Stimulated activated CD8-positive, alpha-beta memory T cell treated with anti-CD3 and anti-CD28 coated beads, Interleukin-4, amount 100 ng/mL, for 1 hour (primary cell): ENCODE measurements at places on chromosomes 13 and 19.

DNA sequence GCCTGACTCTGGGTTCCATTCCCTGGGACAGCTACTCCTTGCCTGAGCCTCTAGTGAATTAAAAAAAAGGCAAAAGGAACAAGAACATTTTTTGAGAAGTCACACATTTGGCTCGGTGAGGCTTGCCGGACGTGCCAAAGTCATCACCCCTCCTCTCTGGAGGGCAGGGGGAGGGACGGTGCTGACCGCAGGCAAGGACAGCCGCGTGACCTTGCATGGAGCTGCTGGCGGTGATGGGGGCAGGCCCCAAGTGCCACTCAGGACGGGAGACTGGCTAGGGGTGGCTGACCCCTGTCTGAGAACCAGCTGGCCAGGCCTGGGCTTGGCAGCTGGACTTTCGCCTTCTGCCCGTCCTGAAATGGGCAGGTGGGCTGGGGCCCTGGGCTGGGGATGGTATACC, 26.4 kb downstream of the MAP2K2 start:
- no peak for DNase-seq

GRCh38 chr13:42688821-42689220, 92.6 kb upstream of the FAM216B start:
- no peak for DNase-seq

DNA sequence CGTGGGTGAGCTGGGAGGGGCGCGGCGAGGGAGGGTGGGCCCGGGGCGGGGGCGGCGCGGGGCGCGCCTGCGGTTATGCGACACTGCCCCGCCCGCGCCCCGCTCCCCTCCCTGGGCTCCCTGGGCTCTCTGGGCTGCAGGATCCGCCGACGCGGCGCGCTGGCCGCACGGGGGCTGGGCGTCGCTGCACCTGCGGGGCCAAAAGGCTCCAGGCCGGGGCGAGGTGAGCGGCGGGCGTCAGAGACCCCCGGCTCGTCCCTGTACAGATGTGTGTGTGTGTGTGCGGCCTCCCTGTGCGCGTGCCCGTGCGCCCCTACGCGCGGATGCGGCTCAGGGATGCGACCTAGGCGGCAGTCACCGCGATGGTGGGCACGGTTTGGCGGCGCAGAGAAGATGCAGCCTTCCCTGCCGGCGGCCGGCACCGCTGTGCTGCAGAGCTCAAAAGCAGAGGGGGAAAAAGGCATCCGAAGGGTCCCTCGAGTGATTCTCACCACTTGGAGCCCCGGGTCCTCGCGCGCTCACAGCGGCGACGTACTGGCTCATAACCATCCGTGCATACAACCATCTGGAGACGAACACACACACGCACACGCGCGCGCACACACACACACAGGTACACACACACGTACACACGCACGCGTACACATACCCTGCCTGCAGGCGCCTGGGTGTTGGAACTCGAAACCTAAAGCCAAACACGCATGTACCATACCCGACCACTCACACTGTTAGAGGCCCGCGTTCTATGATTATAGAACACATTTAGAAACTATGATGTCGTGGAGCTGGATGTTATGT, 709 bp downstream of the ATP8A2 start:
- DNase-seq: no peak

DNA sequence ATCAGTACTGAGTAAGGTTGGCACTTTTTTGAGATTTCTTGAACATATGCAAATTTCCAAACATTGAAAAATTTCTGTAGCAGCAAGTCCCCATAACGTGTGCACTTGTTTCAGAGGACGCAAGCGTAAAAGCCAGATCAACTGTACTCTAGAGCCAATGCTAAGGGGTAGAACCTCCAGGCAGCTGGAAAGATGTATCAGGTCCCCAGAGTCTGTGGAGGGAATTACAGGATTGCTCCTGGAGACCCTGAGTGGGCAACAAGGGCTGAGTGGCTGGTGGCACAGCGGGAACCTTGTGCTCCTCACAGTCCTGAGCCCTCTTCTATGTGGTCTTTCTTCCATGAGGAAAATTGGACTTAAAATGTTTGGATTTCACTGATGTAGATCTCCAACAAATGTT, 53.9 kb upstream of the AMER2 start:
- no peak for DNase-seq

DNA sequence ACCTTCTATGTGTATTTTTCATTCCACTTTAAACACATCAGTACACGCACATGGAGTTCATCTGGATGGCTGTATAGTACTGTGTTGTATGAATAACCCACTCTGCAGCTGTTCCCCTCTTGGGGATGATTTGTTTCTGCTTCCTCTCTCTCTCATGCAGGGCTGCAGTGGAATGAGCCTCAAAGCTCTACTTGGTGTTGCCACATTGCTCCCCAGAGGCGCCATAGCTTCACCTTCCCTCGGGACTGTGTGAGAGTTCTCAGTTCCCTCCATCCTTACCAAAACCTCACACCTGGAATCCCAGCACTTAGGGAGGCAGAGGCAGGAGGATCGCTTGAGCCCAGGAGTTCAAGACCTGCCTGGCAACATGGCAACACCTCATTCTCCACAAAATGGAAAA, 28.4 kb upstream of the GPR183 start:
- no peak for DNase-seq

DNA sequence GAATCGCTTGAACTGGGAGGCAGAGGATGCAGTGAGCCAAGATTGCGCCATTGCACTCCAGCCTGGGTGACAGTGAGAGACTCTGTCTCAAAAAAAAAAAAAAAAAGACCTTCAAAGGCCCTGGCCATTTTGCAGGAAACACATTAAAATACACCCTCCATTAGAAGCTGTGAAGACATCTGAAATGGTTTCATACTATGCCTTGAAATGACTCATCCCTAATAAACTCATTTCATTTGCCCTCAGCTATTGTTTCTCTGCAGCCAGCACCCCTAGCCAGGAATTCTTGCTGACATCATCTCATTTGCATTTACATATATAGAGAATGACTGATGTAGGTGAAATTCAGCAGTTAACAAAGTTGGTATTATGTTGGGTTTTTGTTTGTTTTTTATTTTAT, 8.7 kb downstream of the EML2 start:
- no peak for DNase-seq

DNA sequence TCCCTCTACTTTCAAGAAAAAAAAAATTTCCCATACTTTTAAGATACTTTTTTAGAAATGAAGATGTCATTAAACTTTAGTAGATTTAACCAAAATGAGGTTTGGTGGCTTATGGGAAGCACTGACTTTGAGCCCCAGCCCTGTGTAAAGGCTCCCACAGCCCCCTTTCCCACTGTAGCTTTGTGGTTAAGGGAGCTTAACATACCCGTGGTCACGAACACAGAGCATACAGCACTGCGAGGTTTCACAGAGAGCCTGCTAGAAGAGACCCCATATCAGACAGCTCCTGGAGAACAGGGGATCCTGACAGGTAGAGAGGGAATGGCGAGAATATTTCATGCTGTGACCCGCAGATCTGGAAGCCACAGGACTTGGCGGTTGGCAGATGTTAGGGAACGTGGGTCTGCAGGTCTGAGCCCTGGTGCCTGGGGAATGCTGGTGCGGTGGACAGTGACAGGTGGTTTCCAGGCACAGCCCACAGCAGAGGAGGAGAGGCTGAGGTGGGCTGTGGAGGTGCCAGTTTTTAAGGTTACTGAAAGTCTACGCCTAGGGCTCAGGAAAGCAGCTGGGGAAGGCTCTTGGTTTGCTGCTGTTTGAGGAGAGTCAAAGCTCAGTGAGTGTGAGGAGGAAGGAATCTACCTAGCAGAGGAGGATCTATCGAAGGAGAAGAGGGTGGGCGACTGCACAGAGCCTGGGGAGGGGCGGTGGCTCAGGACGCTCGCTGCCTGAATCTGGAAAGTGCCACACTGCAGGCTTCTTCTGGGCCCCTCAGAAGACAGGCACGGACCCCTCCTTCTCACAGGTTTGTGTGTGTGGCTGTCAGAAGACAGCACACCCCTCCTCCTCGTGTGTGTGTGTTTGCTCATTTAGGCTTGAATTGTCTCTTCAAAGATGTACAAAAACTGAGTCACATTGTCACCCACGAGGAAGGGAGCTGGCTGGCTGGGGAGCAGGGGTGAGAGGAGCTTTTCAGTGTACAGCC, 49.9 kb downstream of the SLC7A9 start:
- no peak for DNase-seq

GRCh38 chr19:17580470-17581144, 25.2 kb downstream of the COLGALT1 start:
- no peak for DNase-seq

- DNase-seq: no peak
Observed at GRCh38 chr13:42239161-42239560, 32.8 kb upstream of the AKAP11 start.

GRCh38 chr19:15696654-15697194, 23.8 kb downstream of the CYP4F12 start:
- no peak for DNase-seq

- no peak for DNase-seq
Observed at GRCh38 chr19:48461982-48462655, 6.7 kb downstream of the KCNJ14 start.

DNA sequence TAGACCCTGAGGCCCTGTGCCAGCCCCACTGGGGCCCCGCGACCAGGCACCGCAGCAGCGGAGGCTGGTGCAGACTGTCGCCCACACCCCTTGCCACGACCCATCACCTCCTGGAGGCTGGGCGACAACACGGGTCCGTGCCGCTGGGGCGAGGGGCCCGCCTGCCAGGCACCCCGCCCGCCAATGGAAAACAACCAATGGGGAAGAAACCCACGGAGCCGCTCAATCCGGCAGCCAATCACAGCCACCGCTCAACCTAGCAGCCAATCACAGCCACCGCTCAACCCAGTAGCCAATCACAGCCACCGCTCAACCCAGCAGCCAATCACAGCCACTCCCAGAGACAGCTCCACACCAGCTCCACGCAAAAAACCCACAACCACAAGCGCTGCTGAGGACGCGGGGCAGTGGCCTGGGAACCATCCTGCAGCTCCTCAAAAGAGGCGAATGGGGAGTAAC, 29.7 kb downstream of the GPX4 start:
- peak; percentile 38 for DNase-seq

- no peak for DNase-seq
Observed at GRCh38 chr19:16702123-16702522, 17.5 kb upstream of the NWD1 start.

DNA sequence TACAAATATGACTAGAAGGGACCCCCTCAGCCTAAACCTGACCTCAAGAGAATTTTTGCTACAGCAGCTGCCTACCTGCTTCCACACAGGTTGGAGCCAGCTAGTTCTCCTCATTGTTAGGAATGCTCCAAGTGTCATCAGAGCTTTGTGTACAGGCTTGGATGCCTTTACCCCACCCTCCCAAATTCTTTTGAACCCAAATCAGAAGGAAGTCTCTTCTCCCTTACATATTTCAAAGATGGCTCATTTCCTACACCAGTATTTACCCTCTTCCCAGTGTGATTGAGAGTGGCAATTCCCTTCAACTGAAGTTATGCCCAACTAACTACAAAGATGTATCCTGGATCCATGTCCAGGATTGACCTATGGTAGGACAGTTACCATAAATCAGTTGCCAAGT, 323.2 kb downstream of the OXGR1 start:
- no peak for DNase-seq

DNA sequence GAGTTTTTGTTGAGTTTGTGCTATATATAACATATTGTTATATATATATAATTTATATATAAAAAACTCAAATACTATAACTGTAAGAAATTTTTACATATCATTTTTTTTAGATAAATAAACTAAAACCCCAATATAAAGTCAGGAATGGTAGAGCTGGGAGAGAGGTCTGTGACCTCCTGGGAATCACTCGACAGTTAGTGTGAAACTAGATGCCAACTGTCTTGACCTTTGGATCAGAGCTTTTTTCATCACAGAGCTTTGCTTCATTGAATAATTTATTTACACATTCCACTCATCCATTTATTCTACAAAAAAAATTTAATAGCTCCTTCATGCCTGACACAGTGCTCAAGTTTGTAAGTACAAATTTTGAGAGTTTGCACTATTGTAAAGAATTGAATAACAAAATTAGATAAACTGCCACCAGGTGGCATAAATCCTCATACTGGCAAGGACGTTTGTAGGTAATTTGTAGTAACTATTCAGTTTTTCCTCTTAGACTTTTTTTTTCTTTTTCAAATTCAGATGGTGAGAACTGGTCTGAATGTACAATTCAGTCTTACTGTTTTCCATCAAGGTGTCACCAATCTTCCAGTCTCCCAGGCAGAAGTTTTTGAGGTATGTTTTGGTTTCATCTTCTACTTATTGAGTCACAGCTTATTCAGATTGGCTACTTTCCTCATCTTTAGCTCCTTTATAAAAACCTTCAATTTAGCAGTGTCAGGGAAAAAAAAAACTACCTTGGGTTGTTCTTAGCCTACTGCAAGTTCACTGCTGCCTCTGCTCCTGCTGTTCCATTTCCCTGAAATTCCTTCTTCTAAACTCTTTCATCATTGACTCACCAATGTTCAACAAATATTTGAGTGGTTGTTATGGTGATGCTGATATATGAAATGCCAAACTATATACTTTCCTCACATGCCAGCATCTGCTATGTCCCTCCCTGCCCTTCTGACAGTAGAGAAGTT, 28.7 kb downstream of the LACC1 start:
- no peak for DNase-seq

DNA sequence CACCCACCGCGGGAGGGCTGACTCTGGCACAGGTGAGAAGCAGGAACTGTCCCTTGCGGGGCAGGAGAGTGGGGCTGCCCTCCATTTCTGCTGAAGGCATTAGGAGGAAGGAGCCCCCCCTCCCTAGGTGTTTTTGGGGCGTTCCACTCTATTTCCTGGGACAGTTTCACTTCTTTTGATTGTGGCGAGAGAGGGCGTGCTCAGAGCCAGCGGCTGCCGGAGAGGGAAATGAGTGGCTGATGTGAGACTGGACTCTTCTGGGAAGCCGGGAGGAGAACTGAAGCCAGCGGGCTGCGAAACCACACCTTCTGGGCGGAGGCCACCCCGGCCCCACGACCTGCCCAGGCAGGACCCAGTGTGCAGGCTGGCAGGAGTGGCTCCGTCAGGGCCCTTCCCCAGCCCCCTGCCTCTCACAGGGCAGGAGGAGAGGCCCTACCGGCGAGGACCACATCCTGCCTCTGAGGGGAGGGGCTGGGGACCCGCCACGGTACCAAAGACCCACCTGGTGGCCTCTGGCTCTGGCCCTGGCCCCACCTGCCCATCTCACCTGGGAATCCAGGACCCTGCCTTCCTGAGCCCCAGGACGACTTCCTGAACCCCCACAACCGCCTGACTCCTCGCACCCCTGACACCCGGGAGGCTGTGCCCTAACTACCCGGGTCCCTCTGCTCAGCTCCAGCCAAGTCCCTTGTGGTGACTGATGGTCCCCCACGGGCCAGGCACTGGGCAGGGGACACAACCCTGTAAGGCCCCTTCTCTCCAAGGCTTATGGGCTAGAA, 25.9 kb downstream of the MPND start:
- DNase-seq: no peak
